ENCODE measurements at places on chromosomes 2 and 18.

DNA sequence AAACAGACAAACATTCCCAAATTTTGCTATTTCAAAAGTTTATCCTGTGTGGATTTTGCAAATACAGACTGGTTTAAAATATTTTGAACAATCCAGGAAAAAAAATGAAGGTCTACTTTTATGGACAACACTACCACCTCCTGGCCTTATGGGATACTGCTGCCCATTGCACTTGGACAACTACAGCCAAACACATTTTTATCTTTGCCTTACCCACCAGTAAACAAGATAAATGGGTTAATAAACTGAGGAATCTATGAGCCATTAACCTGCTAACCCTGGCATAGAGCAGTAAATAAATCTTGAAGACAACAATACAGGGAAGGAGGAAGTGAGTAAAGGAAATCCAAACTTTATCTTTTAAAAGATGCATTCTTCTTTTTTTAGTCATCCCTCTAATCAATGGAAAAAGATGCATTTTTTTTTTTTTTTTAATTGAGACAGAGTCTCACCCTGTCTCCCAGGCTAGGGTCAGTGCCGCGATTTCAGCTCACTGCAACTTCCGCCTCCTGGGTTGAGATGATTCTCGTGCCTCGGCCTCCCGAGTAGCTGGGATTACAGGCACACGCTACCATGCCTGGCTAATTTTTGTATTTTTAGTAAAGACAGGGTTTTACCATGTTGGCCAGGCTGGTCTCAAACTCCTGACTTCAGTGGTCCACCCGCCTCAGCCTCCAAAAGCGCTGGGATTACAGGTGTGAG is 2.1 kb upstream of the SPIRE1 start:
- peak; percentile 52 for DNase-seq

DNA sequence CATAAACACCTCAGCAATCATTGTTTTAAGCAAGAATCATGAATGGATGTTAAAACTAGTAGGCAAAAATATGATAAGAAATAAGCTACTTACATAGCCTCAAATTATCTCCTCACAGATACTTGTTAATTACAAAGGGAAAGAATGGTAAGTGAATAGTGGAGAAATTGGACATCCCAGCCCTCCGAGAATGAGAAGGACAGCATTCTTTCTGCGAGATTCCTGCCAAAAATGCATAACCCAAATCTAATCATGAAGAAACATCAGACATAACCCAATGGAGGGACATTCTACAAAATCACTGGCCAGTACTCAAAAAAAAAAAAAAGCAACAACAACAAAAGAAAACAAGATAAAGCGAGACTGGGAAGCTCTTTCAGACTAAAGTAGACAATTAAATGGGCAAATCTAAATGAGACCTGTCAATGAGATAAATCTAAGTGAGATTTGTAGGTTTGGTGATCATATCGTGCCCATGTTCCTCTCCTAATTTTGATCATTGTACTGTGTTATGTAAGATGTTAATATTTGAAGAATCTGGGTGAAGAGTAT is 57.9 kb upstream of the GLI2 start:
- no peak for DNase-seq

GRCh38 chr2:12948961-12949353 is 232.2 kb downstream of the TRIB2 start:
- DNase-seq = no peak

GRCh38 chr2:113084249-113085000 is 16.7 kb downstream of the IL1F10 start:
- peak; percentile 2 for DNase-seq

DNA sequence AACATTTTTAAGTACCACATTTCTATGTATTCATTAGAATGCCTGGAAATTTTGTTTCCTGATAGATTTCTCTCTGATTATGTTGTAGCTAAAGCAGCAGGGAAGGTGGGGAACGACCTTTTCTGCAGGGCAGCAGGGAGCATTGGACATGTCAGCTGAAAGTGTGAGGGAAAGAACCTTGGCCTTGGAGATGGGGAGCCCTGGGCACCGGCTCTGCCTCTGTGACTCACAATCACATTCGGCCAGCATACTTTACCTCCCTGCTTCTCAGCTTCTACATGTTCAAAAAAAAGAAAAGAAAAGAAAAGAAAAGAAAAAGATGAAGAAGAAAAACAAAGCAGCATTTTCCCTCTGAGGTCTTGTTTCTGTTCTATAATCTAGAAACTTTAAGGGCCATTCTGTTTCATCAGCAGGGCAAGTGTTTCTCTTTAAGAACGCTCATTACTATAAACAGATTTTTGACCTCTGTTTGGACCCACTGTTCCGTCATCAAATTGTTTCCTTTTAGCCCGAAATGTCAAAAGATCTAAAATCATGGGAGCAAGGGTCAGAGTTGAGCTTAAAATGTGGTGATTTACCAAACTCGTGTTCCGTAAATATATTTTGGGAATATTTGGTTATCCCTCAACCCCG is 27.9 kb downstream of the SETBP1 start:
- DNase-seq = no peak

GRCh38 chr2:121362774-121363173 is 77.8 kb upstream of the TFCP2L1 start:
- no peak for DNase-seq

GRCh38 chr18:50508228-50508627 is 51.7 kb upstream of the MAPK4 start:
- no peak for DNase-seq

DNA sequence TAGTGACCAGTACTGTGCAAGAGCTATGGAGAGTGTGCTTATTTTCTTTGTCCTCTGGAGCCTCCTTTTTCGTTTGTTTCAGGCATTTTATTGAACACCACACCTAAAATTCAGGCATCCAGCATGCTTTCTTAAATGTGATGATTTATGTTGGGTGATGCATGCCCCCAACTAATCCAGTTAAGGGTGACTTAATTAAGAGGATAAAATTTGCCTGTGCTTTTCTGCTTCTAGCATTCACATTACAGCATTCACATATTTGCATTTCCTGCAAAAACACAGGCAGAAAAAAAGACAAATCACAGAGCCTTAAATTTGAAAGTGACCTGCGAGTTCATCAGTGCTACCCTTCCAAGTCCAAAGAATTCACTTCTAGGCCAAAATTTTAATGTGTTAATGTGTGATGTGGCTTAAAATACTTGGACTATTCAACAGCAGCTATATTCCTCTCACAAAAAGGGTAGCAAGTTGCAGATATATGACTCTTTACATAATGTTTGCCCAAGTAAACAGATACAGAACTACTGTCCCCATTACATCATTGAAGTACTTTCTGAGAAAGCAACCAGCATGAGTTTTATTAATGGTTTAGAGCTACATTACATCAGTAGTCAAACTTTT is 286.5 kb downstream of the THSD7B start:
- peak; percentile 18 for DNase-seq

DNA sequence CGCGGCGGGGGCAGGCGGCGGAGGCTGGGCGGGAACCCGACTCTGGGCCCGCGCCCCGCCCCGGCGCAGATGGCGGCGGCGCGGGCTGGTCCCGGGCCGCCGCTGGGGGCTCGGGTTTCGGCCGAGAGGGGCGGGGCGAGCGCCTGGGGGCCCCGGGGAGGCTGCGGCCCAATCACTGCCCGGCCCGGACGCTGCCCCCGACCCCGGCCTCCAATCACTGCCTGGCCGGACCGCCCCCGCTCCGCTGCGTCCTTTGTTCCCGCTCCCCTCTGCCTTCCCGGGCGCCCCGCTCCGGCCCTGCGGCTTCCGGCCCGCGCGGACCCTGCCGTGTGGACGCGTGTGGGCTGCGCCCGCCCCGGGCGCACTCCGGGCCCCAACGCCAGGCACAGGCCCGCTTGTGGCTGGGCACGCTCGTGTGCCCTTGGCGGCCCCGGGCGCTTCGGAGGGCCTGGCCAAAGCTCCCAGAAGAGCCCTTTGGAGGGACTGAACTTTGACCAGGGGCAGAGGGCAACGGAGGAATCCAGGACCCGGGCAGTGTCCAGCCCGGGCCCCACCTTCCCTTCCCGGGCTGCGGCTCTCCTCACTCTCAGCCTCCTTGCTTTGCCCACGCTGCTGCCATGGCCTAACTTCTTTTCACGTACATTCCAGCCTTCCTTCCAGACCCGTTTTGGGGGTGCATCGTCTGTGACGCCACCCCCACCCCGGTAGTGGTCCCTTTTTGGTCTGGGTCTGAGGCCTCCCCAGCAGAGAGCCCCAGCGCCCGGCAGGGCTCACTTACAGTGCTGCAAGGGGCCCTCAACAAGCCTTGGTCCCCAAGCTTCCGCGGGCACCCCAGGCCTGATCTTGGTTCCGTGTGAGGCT is 27.1 kb upstream of the PTMA start:
- DNase-seq = peak; percentile 75
